D721Med (cell line): ENCODE measurements at places on chromosomes 2 and 18.

DNA sequence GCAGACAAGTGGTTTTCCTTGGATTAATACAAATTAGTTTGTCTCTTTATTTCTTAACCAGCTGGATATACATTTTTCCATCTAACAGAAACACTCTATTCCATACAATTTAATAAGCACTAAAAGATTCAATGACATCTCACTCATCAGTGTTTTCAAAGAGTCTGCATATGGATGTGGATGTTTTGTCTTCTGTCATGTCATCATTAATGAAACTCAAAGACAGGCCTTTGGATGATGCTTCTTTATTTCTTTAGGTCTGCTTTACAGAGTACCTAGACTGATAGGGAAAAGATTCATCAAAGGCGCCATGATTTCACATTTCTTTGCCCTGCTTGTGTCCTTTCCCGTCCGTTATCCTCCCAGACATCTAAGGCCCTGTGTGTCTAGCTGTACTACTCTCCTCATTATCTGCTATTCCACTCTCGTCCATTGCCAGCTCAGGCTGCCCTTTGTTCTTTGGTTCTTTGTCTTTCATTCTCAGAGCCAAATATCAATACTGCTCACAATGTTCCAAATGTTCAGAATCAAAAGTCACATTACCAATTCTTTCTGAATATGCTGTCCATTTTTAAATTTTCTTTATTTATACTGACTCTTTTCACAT lies 232.3 kb upstream of the CHAC2 start:
- no peak for DNase-seq

GRCh38 chr2:80499095-80499494 lies 194.5 kb upstream of the LRRTM1 start:
- DNase-seq: no peak

- DNase-seq: no peak
Observed at GRCh38 chr2:226763320-226763719, 36.3 kb downstream of the IRS1 start.

GRCh38 chr2:230443541-230443940 lies 27.5 kb downstream of the SP100 start:
- no peak for DNase-seq

- DNase-seq: no peak
Observed at GRCh38 chr2:240405684-240406313, 29.7 kb upstream of the GPC1 start.

DNA sequence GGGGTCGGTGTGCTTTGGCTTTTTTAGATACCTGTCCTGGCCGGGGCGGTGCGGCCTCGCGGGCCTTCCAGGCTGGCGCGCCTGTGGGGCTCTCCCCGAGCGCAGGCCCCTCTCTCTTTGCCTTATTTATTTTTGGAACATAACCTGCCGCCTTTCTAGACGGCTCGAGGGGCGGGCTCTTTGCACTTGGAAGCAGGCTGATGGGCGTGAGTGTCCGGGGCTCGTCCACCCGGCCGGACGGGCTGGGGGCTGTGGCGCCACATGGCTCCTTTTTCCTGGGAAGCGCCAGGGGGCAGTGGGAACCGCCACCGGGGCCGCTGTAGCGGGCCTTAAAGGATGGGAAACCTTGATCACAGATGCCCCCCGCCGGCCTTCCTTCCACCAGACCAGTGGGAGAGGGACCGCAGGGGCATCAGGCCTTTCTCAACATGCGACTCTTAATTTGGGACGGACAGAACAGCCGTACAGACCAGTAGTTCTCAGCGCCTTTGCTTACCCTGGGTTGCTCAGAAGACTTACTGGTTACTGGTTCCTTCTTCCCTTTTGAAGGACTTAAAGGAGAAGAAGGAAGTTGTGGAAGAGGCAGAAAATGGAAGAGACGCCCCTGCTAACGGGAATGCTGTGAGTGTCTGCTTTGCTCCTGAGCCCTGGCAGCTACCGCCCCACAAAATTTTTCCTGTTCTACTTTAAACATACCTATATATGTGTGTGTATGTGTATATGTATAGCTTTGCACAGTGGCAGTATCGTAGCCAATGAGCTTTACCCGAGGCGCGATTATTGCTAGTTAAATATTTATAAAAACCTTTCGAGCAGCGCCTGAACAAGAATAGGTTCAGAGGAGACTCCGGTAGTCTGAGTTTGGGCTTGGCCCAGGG lies 2.7 kb downstream of the PTMA start:
- no peak for DNase-seq

GRCh38 chr2:188435115-188435514 lies 143.4 kb downstream of the GULP1 start:
- no peak for DNase-seq

GRCh38 chr18:31617031-31617717 lies 25.5 kb downstream of the TTR start:
- no peak for DNase-seq

DNA sequence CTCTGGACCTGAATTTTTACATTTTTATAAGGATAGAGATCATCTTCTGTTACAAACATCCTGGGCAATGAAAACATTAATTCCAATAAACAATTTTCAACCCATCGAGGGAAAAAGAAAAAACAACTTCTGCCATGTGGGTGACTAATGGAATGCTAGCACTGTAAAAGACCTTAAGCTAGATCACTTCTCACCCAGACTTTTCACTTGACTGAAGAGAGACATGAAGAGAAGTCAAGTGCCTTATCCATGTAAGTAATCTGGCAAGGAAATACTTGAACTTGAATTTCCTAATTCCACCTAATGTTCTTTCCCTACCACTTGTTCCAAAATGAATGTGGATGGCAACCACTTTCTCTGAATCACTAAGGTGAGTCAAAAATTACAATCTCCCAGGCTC lies 98.3 kb upstream of the ACVR1C start:
- DNase-seq: no peak

DNA sequence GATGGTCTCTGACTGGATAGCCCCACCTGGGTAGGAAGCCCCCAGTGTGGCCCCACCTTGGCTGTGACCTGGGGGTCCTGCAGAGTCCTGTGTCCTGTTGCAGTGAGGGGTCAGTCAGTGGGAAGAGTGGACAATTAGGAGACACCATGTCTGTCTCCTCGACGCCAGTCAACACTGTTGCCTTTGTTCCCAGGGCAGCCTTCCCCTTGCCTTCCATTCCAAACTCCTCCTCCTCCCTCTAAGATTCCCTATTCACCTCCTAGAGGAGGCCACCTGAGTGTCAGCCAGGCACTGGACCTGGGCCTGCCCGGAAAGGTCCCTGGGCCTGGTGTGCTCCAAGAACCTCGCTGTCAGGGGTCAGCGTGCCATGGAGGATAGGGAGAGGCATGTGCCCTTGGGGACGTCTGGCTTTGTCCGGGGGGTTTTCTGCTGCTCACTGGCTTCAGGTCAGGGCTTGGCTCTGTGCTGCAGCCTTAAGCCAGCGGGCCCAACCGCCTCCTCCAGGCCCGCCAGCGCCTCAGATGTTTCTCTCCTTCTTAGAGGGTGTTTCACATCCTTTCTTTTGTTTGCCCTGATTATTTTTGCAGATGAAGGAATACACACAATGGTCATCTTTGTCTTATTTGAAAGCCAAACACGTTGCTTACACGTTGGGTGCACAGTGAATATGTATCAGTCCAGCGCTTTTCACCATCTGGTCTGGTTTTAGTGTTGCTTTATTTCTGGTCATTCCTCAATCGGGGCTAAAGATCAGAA lies 68.9 kb downstream of the HPCAL1 start:
- DNase-seq: peak; percentile 21

GRCh38 chr2:49616800-49617199 lies 462.5 kb upstream of the FSHR start:
- DNase-seq: no peak

DNA sequence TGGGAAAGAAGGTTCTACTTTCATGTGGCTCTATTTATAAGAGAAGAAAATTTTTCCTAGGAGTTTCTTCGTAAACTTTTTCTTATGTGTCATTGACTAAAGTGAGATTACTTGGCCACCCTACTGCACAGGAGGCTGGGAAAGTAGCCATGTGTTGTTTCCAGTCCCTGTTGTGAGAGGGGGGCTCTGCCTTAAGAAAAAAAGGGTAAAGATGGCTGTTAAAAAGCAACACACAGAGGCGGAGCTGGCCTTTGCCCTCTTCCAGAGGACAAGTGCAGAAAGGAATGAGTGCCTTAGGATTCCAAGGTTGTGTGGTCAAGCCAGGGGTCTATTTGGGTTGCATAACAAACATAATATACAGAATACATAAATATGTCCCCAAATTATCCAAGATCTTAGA lies 230.0 kb upstream of the CXCR4 start:
- no peak for DNase-seq

DNA sequence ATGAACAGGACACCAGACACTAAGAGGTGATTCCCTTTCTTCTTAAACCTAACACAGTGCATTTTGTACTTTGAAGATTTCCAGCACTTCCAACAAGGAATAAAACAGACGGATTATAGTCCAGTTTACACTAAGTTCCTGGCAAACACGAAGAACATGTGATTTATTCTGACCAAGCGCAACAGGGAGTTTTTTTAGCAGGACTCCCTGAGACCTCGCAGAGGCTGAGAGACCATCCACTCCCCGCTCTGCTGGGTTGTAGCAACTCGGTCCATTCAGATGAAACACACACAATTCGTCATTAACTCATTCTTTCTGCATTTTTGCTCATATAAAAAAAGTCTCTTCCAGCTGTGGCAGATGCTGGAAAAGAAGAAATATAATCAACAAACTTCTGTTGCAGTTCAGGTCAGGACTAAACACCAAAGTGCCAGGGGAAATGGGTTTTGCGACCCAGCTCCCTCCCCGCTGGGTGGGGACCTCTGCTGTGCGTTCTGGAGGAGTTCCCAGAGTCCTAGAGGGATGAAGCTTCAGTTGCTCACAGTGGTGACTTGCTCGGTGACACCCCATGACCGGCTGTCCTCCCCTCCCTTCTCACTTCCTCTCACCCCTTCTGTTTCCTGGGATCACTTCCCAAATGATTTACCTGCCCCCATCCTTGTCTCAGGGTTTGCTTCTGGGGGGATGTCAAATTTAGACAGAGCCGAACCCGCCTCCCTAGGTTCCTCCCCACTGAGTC lies 52.5 kb downstream of the KCNF1 start:
- no peak for DNase-seq

DNA sequence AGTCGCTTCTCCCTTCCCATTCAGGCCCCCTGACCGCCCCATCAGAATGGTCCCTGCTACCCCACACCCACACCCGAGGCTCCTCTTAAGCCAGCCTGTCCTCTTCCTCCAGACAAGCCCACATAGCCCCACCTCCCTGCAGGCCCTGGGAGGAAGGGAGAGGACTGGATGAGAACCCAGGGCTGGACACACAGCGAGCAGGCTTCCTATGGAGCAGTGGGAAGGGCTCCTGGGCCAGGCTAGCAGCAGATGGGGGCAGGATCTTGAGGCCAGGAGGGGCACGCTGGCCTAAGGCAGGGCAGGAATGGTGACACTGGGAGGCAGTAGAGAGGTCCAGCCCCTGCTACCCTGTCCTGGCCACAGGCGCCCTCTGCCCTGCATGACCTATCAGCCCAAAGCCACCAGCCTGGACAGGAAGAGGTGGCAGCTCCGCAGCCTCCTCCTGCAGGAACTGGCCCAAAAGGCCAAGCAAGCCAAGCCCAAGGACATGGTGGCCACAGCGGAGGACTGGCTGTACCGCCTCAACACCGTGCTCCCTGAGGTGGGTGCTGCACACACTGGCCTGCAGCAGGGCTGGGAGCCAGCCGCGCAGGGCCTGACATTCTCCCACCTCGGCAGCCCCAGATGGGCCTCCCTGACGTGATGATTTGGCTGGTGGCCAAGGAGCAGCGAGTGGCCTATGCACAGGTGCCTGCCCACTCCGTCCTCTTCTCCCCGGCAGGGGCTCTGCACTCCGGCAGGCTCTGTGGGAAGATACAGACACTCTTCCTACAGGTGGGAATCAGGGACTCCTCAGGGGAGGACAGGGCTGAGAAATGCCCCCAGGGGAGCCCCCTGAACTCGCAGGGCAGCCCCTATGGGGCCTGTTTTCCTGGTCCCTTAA lies 43.3 kb downstream of the FER1L5 start:
- DNase-seq: no peak

- no peak for DNase-seq
Observed at GRCh38 chr2:85112906-85113625, 20.1 kb upstream of the TCF7L1 start.

GRCh38 chr2:55486426-55486825 lies 33.1 kb upstream of the CFAP36 start:
- no peak for DNase-seq

GRCh38 chr18:73487966-73488365 lies 620.2 kb upstream of the NETO1 start:
- DNase-seq: no peak

GRCh38 chr2:22880161-22880560 lies 504.8 kb upstream of the KLHL29 start:
- no peak for DNase-seq

DNA sequence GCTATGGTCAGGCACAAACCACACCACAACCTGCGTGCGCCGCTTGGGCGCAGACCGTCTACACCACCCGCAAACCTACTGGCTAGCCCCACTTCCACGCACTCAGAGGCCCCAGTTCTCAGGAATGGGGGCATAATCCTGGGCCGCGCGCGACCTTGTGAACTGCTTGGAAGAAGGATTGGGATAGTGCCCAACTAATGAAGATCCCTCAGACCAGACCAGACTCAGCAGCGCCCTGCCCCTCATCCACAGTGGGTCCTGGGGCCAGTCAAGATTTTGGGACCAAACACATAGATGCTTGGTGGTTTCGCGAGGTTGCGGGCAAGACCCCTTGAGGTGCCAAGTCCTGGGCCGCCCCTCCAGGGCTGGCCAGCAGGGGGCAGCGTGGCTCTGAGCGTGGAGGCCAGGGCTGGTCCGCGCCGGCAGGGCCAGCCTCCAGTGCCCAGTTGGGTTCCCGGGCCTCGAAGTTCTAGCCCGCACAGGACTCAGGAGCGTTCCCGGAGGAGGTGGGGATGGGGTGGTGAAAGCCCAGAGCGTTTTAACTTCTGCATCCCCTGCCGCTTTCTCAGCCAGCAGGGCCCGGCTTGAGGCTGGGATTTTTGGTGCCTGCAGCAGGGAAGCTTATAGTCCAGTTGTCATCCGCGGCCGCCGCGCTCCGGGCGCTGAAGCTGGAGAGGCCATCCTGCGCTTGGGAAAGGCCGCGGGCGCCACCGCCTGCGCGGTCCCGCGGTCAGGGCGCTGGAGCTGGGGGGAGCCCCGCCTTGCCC lies 8.3 kb downstream of the OSR1 start:
- no peak for DNase-seq

DNA sequence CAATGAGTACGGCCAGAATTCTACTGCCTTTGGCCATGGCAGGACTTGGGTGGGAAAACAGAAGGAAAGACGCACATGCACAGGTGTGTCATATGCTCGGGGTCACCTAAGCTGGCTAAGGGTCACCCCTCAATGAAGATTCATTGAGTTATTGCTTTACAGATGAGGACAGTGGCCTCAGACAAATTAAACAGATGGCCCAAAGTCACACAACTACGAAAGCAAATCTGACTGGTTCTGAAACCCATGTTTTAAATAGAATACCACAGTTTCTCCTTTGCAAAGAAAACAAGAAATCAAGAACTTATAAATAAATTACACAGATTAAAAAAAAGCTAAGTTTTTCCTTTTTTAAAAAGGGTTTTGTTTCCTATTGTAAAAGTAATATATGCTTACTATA lies 70.5 kb downstream of the ID2 start:
- no peak for DNase-seq

DNA sequence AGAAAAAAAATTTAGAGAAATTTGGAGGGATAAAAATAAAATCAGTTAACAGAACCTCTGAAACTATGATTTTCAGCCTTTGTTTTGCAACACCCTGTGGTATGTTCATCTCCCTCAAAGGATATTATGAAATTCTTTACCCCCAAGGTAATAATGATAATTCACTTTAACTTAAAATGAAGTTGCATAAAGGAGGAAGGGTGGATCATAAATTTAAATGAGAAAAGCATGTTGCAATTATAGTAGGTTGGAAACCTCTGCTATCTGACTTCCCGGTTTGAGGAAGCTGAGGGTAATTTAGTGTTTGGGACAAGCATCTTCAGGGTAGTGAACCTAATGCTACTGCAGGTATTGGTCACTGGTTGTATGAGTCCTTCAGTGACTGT lies 102.9 kb downstream of the BABAM2 start:
- DNase-seq: no peak
